ENCODE measurements at places on chromosomes 11 and 22. TPM values are rescaled to one million over a fixed set of nuclear protein-coding genes. Genes with fewer than 3 reads are reported as not detected.

The GLYATL1 gene
- total RNA-seq = not detected

The ARVCF gene
- total RNA-seq = 3.9 TPM

The MS4A12 gene
- total RNA-seq = not detected

The OR51E2 gene
- not detected for total RNA-seq

The LMF2 gene
- total RNA-seq = 77.2 TPM

The CSF2RB gene
- 4.6 TPM for total RNA-seq

The HSPA8 gene
- total RNA-seq = 3,975 TPM

The IL17REL gene
- total RNA-seq = not detected

The OR4C12 gene
- not detected for total RNA-seq

The SLC25A45 gene
- total RNA-seq = 16.3 TPM

DNA sequence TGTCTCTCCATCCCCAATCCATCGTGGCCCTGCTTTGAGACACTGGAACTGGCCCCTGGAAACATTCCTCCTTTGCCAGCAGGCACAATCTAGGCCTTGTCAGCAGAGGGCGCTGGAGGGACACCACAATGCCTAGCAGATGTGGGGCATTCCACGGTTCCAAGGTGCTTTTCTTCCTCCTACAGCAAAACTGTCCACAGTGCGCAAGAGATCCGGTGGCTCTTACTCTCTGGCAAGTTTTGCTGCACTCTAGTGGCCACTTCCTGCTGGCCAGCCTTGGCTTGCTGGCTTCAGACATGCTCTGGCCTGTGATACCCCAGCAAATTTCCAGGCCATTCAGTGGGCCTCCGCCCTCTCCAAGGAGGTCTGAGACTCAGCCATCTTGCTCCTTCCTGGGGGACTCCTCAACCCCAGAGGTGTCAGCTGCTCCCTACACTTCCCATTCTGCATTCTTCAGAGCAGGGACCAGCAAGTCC lies 17.1 kb upstream of the RBM4B start:
- H3K4me1 ChIP-seq = no peaks in the 10 kb centered on the region
- peak; percentile 69 for DNase-seq
- H3K27ac ChIP-seq = no peak overlapping the region
- H3K36me3 ChIP-seq = no peaks in the 10 kb centered on the region
- no peak overlapping the region for H3K4me3 ChIP-seq

DNA sequence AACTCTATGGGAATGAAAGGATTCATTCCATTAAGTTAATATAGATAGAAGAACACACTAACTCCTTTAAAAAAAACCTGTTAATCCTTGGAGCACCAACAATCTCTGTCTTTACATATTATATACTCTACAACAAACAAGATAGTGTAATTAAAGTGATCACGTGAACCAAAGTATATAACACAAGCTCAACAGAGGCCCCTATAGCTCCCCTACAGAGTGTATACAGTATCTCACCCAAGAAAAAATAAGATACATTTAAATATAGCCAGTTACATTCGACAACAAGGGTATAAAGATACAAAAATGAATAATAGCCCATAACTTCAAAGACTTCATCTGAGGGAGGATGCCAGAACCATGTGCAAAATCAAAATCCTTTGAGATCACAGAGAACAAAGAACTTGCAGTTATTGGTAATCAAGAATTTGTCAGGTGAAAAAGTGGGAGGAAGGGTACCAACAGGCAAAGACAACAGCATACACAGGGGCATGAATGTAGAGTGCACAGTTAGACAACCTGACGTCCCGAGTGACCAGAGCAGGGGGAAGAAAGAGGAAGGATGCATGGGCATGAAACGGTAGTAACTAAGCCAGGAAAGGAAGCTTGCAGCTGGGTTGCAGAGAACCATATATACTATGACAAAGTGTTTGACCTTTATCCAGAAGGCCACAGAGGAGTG lies 4.7 kb downstream of the FCHSD2 start:
- H3K27me3 ChIP-seq = no peaks in the 10 kb centered on the region
- H3K36me3 ChIP-seq = peaks cover 49% of the 10 kb centered on the region
- H3K4me1 ChIP-seq = peaks cover 27% of the 10 kb centered on the region
- DNase-seq = no peak

DNA sequence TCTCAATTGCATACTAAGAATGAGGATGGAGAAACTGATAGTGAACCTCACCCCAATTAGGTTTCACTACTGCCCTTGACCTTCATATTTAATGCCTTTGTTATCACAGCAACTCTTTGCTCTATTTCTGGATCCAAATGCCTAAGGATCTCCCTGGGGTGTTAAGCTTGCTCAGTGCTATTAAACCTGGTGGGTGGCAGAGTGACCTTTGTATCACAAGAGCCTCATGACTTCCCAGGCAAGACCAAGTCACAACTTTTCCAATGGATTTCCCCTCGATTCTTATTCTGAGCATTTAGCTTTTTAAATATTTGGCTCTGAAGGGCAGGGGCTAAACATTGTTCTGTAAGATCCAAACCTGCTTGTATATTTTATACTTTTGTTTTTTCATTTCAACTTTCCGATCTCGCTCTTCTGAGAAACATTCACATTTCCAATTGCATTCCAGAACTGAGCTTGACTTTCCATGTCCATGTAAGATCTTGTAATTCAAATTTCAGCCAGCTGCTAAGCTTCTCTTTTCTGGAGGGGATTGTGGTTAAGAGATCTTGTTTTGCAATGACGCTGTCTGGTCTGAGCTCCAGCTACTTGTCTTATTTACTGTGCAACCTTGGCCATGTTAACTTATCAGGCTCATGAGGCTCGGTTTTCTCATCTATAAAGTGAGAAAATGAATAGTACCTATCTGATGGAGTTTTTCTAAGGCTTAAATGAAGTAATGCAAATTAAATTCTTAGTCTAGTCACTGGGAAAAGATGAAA lies 6.4 kb upstream of the EHF start:
- no peaks in the 10 kb centered on the region for H3K36me3 ChIP-seq
- H3K27me3 ChIP-seq = peaks cover 38% of the 10 kb centered on the region
- H3K27ac ChIP-seq = no peak overlapping the region
- peaks cover 14% of the 10 kb centered on the region for H3K4me1 ChIP-seq
- no peak for DNase-seq

DNA sequence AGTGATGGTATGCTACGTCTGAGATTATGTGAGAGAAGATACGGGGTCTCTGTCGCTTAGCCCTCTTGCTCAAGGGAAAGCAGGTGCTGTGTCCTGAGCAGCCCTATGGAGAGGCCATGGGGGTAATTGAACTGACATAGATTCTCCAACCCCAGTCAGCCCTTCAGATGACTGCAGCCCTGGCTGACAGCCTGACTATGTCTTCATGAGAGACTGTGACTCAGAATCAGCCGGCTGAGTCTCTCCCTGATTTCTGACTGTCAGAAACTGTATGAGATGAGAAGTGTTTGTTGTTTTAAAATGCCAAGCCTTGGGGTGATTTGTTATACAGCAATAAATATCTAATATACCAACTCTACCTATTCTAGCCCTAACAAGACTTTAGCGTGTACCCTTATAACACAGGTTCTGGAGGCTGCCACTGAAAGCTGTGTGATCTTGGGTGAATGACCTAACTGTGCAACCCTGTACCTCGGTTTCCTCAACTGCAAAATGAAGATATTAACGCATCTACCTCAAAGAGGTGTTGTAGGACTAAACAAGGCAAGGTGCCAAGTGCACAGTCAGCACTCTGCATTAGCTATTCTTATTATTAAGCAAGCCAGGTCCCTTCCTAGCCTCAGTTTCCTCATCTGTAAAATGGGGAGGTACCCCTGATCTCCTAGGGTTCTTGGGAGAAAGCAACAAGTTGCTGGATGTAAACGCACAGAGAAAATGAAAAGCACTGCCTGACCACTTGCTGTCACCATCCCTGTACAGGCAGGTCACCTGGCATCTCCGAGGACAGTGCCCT lies 24.9 kb downstream of the SLC43A1 start:
- peaks cover 2% of the 10 kb centered on the region for H3K4me1 ChIP-seq
- no peak overlapping the region for H3K4me3 ChIP-seq
- H3K27ac ChIP-seq = no peak overlapping the region
- peaks cover 26% of the 10 kb centered on the region for H3K36me3 ChIP-seq
- H3K27me3 ChIP-seq = no peaks in the 10 kb centered on the region

GRCh38 chr11:124872741-124873140 lies 7.5 kb downstream of the ROBO3 start:
- H3K27ac ChIP-seq = no peak overlapping the region
- H3K36me3 ChIP-seq = no peaks in the 10 kb centered on the region
- DNase-seq = no peak
- H3K4me1 ChIP-seq = peaks cover 10% of the 10 kb centered on the region
- H3K27me3 ChIP-seq = peaks cover 76% of the 10 kb centered on the region

DNA sequence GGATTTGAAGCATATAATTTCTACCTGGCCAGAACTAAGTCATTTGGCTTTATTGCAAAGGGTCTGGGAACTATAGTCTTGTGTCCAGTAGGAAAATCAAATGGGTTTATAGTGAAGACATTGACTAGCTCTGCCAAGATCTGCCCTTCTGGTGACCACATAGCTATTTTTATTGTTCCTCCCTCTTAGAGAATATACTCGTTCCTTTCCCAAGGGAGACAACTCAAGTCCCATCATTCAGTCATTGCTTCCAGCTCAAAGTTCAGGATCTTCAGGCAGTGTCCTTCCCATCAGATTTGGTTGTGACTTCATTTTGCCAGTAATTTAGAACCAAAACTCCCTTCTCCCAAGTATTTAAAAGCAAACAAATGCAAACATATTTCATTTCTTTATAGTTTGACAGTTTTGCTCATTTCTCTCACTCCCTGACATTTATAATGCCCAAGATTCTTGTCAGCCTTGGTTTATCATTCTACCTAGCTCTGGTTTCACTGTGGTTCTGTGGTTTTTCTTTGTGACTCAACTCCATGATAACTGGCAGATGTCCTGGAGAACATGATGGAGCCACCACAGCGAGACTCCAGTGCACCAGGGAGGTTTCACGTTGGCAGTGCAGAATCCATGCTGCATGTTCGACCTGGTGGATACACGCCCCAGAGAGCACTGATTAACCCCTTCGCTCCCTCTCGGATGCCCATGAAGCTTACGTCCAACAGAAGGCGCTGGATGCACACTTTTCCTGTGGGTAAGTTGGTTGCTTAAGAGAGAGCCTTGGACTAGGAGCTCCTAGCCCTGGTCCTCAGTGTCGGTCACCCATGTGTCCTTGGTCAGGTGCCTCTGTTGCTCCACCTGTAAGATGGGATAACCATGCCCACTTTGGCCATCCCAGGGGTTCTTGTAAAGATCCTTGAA lies 64.9 kb downstream of the DEPDC5 start:
- H3K27me3 ChIP-seq = no peaks in the 10 kb centered on the region
- H3K36me3 ChIP-seq = peaks cover 81% of the 10 kb centered on the region
- H3K4me1 ChIP-seq = peaks cover 19% of the 10 kb centered on the region
- H3K27ac ChIP-seq = peak overlapping the region; percentile 28

DNA sequence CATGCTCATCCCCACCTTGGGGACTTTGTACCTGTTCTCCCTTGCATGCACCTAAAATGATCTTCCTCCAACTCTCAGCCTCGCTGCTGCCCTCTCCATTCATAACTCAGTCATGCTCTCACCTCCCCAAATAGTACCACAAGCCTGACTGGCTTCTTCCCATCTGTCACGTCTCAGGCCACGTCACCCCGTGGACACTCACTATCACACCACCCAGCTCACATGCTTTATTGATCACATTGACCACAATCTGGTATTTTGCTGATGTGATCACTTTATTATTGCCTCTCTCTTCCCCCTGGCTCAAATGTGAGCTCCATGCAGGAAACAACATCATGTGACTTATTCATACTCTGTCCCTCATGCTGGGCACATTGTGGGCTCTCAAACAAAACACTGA lies 9.2 kb upstream of the SGSM1 start:
- no peak overlapping the region for H3K4me3 ChIP-seq
- H3K27me3 ChIP-seq = peaks cover 2% of the 10 kb centered on the region
- peaks cover 3% of the 10 kb centered on the region for H3K4me1 ChIP-seq
- no peak for DNase-seq
- no peak overlapping the region for H3K27ac ChIP-seq

GRCh38 chr11:118980191-118980881 lies 8.8 kb downstream of the FOXR1 start:
- no peak overlapping the region for H3K27ac ChIP-seq
- peaks cover 5% of the 10 kb centered on the region for H3K27me3 ChIP-seq
- no peak for DNase-seq

GRCh38 chr11:44003736-44004451 lies 43.9 kb upstream of the ACCSL start:
- H3K4me3 ChIP-seq = no peak overlapping the region
- H3K27ac ChIP-seq = no peak overlapping the region
- no peaks in the 10 kb centered on the region for H3K36me3 ChIP-seq
- no peak for DNase-seq

DNA sequence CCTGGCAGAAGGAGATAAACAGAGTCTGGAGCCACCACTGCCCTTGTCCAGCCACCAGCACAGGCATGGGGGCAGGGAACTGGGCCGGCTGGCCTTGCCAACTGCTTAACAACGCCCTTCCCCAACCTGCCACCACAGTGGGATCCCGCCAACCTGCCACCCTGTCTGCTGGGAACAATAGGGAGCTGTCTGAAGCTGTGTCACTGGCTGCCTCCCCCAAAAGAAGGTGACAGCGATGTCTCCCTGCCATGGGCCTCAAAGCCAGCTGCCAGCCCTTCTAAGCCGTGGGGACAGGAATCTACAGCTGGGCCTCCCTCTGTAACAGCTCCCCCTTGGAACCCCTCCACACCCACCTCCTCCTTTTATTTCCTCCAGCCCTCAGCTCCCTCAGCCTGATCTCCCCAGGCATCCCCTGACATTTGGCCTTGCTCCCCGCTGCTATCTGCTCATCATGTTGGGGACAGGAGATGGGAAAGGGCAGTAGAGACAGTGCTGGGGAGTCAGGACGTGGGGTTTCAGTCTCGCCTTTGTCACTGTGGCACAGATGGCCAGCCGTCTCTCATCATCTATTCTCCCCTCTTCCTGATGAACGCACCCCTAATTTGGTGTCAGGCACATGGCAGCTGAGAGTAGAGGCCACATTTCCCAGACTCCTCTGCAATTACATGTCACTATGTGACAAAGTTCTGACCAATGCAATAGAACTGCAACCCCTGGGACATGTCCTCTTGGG lies 51.3 kb upstream of the PRDM11 start:
- no peak overlapping the region for H3K27ac ChIP-seq
- DNase-seq = no peak
- H3K36me3 ChIP-seq = no peaks in the 10 kb centered on the region
- no peak overlapping the region for H3K4me3 ChIP-seq

- peaks cover 8% of the 10 kb centered on the region for H3K27me3 ChIP-seq
- peaks cover 29% of the 10 kb centered on the region for H3K4me1 ChIP-seq
- peak; percentile 38 for DNase-seq
- peaks cover 8% of the 10 kb centered on the region for H3K36me3 ChIP-seq
- peak overlapping the region; percentile 92 for H3K4me3 ChIP-seq
Measured at GRCh38 chr11:124799348-124800225, 619 bp downstream of the MSANTD2 start.

DNA sequence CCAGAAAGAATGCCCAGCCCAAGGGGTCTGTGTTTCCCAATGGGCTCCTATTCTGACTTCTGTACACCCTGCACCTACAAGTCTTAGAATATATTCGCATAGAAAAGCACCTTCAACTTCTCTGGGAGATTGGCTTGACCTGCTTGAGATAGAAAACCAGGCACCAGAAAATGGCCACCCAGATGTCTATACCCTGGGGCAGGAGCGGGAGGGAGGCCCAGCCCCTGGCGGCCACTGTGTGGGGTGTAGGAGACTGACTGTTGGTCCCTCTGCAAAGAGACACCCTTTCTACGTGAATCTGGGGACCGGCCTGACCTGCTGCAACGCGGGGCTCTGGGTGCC lies 8.5 kb downstream of the DENND6B start:
- no peak overlapping the region for H3K4me3 ChIP-seq
- H3K36me3 ChIP-seq = no peaks in the 10 kb centered on the region
- H3K27me3 ChIP-seq = no peaks in the 10 kb centered on the region
- H3K4me1 ChIP-seq = peaks cover 11% of the 10 kb centered on the region
- no peak overlapping the region for H3K27ac ChIP-seq
- DNase-seq = no peak

GRCh38 chr11:2700415-2701211 lies 819 bp upstream of the KCNQ1OT1 start:
- H3K4me1 ChIP-seq = peaks cover 9% of the 10 kb centered on the region
- no peaks in the 10 kb centered on the region for H3K27me3 ChIP-seq
- peak overlapping the region; percentile 73 for H3K4me3 ChIP-seq
- peaks cover 5% of the 10 kb centered on the region for H3K36me3 ChIP-seq
